Activated naive CD8-positive, alpha-beta T cell treated with anti-CD3 and anti-CD28 coated beads for 36 hours (primary cell): ENCODE measurements at places on chromosomes 2 and 18. TPM values are rescaled to one million over a fixed set of nuclear protein-coding genes. Genes with fewer than 3 reads are reported as not detected.

DNA sequence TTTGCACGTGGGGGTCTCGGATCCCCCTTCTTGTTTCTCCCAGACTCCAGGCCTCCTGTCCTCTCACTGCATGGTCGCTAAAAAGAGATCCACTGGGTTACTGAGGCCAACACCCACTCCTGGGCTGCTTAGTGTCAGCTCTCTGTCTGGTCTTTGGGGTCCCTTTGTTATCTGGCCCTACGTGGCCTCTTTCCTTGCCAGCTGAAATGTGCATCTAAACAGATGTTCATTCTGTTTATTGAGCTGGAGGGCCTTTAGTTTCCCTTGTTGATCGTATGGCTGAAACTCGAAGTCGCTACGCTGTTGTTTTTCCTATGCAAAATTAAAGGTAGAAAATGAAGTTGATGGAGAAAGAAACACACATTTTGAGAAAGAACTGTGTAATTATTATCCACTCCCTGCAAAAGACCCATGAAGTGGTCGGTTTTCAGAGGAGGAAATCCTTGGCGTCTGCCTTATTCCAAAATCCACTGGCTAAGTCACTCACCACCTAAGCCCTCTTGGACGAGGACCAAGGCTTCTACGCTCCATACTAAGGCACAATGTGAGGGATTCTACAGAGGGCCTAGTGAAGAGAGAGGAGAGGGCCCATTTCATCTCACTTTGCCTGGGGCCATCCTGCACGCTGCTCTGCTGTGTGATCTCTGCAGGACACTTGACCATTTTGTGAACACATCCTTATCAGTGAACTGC is 105.3 kb downstream of the GLI2 start:
- no peak for DNase-seq

- no peak for DNase-seq
Measured at GRCh38 chr2:128687565-128687964, 368.9 kb upstream of the HS6ST1 start.

- no peak for DNase-seq
Measured at GRCh38 chr2:64727013-64727767, 73.5 kb upstream of the SERTAD2 start.

- DNase-seq, result no peak
Measured at GRCh38 chr2:28355521-28356094, 37.0 kb upstream of the FOSL2 start.

DNA sequence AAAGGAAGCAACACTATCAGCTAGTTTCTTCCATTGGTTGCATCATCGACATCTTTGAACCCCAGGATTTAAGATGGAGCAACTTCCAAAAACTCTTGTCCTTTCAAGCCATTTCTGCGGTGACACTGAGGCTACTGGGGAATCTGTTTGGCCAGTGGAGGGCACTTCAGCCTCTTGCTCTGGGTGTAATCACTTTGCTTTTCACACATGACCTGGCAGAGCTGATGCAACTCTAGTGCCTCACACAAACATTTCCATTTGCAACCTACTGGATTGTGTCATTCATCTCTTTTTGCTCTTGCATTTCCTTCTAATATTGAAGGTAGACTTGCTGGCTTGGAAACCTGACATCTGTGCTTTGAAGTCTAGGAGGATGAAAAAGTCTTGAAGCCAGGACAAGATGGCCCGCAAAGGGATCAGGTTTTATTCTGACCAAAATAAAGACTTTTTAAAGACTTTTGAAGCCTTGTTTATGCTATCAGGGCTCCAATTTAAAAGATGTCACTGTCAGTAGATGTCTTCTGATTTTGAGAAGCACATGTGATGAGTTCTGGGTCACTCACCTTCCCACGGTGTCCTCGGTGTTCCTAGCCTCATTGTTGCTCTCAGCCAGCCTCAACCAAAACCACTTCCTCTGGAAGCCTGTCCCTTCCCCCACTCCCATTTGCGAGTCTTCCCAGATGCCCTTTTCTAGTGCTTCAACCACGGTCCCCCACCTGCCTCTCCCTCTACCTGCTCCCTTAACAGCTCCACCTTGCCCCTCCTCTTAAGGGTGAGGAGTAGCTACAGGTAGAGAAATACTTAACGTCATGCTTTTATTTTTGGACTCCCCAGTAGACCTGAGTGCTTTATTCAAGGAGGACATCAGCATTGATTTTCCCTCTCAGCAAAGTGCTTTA is 69.7 kb upstream of the KCNE4 start:
- no peak for DNase-seq

DNA sequence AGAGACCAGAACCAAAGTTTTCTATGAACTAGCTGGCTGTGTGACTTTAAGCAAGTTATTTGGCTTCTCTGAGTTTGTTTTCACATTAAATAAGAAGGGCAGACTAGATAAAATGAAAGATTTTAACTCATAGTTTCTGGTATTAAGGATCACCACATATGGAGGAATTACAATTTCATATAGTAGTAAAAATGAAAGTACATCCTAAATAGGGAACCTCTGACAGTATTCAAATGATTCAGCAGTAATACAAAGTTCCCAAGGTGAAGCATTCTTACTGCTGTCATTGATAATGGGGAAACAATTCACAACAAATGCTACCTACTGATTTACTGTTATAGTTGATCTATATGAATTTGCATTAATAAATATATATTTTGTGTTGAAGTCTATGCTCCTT is 170.3 kb upstream of the VRK2 start:
- no peak for DNase-seq

GRCh38 chr2:169732583-169733358 is 861 bp upstream of the KLHL23 start:
- no peak for DNase-seq

DNA sequence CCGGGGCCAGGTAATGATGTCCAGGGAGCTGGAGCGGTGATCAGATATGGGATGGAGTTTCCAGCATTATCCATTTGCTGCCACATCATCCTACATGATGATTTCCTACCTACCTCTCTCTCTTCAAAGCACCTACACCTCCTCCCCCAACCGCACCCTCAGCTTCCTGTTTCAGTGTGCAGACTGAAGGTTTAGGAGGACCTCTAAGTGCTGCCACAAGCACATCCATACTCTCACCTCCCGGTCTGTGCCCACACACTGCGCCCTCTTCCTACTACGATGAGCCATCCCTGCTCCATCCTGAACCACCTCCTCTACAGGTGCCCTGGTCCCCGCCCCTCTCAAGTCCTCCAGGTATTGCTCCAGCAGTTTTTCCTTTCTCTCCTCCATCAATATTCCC is 123.7 kb downstream of the ALPK2 start:
- peak; percentile 31 for DNase-seq

The ZRANB3 gene
- 15.0 TPM for total RNA-seq

The PCARE gene
- not detected for total RNA-seq
